ENCODE measurements at places on chromosomes 3 and 15.

GRCh38 chr3:180421221-180421620 lies 180.7 kb upstream of the TTC14 start:
- DNase-seq = no peak

DNA sequence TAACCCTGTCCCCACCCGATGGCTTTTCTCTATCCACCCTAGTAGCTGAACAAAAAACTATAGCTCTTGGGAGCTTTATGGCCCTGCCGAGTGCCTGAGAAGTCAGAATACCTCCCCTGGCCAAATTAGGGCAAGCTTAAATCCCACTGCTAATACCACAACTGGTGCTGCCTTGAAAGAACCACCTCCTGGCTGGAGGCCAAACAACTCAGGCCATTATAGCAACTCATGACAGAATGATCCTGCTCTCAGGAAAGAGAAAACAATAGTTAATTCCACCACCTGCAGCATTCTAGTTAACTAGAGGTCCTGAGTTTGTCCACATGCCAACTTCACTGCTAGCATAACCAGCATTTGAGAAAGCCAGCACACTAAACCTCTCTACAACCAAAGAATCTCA lies 123.2 kb downstream of the RTP4 start:
- no peak for DNase-seq

DNA sequence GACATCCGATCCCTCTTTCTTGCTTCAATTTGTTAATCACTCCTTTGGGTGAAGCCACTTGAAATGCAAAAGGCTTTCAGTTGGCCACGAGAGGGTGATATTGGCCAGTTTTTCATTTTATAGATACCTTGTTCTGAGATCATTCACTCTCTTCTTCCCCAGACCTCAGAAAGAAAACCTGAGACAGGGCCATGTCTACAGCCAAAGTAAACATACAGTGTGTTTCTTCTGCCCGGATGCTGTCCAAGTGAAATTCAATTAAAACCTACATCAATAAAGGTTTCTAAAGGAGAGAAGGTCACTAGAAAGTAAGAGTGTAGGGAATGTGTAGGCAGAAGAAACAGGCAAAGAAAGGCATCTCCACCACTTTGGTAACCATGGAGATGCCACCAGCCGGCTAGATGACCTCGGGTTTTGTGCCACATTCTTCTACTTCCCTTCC lies 39.5 kb upstream of the FMN1 start:
- DNase-seq = no peak

- DNase-seq = no peak
These were observed 2.7 kb downstream of the MECOM start for GRCh38 chr3:169660709-169661360.

- no peak for DNase-seq
These were observed 5.4 kb upstream of the CRBN start for GRCh38 chr3:3184876-3185275.
